ENCODE measurements at places on chromosomes 1 and 21.

GRCh38 chr1:96643519-96643918 is 78.1 kb upstream of the PTBP2 start:
- DNase-seq, result no peak

DNA sequence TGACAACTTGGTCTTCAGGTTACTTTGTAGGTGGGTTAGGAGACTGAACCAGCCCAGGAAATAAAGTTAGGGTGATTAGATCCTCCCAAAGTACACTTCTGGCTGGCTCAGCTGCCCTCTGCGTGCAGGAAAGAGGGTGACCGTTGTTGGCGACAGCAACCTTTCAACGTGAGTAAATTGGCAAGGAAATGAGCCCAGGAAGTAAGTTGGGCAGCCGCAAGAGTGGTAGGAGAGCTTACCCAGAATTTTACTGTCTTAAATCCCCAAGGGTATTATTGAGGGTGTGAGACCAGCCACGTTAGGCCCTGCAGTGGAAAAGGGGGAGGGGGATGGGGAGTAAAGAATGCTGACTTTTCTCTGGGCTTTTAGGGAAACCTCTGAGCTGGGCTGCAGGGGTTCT is 1.6 kb downstream of the TENT5C start:
- no peak for DNase-seq

- DNase-seq, result no peak
Observed at GRCh38 chr1:157523774-157524493, 28.4 kb downstream of the FCRL5 start.

DNA sequence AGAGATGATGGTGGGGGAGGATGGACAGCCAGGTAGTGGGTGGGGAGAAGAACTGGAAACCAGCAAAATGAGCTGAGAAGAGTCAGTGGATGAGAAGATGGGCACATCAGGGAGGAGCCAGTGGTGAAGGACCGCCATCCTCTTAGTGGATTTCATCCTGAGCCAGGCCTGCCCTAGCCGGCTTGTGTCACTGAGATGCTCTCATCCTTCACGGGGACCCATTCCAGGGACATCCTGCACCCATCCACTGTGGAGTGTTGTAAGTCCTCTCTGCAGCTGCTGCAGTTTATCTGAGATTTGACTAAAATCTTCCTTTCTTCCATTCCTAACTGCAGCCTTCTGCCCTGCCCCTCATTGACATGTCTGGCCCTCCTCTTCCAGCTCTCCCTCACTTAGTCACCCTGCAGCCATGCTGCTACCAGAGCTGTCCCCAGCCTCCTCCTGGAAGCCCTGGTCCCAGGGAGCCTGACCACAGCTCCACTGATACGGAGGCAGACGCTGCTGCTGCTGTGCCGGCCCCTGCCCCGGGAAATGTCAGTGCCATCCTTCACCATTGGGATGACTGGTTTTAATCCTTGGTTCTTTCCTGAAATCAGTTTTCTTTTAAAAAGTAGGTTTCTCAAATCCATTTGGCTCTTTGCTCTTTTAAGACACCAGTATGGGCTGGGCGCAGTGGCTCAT is 33.2 kb downstream of the STUM start:
- no peak for DNase-seq

DNA sequence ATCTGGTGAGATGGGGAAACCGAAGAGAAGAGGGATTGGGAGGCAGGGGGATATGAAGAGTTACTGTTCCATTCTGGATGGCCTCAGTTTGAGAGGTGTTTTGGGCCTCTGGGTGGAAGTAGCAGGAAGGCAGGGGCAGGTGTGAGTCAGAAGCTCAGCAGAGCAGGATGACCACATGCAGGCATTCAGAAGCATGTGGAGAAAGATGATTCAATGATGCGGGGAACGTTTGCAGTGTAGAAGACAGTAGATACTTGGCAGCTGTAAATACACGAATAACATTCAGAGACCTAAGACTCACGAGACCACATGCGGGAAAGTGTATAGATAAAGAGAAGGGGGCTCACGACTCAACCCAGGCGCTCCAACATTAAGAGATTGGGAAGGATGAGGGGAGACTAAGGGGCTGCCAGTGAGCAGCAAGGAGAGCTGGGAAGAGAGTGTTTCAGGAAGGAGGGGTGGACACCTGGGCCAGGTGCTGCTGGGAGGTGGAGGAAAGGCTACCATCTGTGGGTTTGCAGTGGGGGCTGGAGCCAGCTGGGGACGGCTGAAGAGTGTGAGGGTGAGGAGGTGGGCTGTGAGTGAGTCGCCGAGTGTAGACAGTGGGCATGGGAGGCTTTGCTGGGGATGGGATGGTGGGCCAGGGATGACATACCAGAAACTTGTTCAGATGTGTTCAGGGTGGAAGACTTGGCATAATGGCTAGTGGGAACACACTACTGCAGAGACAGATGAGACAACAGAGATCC is 5.8 kb upstream of the EPS8L3 start:
- DNase-seq, result no peak

GRCh38 chr1:63255153-63255552 is 67.2 kb upstream of the FOXD3 start:
- no peak for DNase-seq

DNA sequence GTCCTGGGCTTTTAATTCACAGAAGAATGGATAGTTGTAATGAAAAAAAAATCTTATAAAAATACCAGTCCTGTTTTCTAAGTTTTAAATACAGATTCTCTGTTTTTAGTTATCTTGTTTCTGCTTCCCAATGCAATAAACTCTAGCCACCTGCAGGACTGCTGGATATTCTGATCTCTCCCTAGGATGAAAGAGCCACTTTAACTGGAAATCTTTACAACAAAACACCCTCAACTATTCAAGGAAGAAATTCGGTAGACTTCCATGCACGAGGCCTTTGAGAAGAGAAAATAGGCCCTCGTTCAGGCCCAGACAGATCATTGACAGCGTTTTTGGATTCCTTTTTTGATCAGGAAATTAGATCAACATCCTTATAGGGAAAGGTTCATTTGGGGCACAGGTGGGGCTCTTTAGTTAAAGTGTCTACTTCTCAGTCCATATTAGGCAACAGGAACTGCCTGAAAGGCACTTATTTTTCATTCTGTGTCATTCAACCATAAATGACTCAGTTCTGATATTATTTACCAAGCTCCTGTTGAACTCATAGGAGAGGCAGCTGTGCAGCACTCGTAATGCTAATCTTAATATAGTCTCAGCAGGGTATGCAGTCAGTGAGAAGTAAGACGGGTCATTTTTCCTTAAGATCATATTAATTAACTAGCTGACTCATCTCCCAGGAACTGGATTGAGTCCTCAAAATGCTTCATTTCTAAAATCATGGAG is 71.1 kb upstream of the ERRFI1 start:
- DNase-seq, result no peak

DNA sequence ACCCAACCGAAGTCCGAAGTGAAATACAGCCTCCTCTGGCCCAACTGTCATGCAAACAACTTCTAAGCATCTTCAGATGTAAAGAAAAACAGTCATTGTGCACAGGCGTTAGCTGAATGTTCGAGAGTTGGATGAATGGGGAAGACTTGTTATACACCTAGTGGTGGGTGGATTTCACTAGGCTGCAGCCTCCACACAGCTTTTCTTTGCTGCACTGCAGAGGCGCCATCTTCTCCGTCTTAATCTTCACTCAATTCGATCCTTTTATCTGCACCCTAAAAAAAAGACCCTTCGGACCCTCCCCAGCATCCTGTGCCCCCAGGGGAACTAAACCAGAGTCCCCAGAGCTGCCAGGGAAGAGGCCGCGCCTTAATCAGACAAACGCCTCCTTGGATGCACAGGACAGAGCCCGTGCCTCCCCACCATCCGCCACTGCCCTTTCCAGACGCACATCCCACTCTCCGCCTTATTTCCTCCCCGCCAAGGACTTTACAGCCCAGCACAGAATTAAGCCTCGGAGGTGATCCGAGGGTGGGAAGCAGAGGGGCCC is 1.4 kb downstream of the APP start:
- no peak for DNase-seq

DNA sequence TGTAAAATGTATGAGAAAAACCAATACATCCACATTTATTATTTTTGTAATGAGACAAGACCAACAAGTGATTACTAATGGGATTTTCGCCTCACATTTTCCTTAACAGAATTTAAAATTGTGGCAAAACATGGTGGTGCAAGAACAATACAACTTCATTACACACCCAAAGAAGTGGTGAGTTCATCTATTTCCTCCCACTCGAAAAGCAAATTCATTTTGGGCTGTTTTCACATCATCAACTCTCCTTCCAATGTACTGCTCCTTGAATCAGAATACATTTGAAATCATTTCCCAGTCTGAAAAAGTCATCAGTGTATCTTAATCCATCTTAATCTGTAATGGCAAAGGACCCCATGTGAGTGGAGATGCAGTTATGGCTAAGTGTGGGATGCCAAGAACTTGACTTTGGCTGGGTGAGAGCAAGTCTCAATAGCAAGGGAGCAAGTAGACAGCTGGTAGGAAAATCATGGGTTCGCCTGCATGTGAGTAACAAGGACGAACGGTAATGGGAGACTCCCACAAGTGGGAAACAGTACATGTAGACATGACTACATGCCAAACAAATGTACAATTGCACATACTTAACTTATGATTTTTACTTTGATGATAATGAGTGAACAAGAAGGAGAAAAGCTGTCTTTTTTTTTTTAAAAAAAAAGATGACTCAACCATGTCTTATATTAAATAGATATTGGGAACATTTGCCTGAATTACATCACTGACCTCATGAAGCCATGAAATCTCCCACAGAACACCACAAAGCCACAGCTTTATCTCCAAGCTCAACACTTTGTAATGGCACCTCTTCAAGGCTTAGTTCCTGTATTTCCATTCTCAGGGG is 46.0 kb downstream of the RUNX1 start:
- no peak for DNase-seq

- DNase-seq, result no peak
Observed at GRCh38 chr1:162946701-162947100, 85.7 kb upstream of the CCDC190 start.

GRCh38 chr1:113784104-113784779 is 25.0 kb upstream of the PHTF1 start:
- DNase-seq, result no peak

GRCh38 chr1:18926315-18927081 is 24.1 kb upstream of the ALDH4A1 start:
- DNase-seq, result peak; percentile 74

GRCh38 chr1:247415423-247416361 is at the start of gene NLRP3:
Gene NLRP3, plus strand, starts transcription at chr1:247416173. Its CDS starts 2,628 bp downstream, at chr1:247418801.
- no peak for DNase-seq

DNA sequence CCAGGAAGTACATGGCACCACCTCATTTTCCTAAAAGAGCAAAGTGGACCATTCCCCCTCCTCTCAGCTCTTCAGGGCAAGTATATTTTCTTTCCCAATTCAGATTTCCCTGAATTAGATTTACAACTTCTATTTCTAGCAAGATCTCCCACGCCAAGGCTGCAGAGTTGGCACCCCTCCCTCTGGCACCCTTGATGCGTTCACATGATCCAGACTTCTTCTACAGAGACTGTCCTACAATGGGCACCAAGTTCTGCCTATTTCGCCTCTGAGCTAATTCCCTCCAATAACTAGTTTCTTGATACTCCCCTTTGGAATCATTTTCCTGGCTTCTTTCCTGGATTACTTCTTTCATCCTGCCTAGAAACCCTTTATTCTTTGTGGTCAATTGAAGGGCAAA is 122.0 kb downstream of the CDC7 start:
- peak; percentile 35 for DNase-seq

DNA sequence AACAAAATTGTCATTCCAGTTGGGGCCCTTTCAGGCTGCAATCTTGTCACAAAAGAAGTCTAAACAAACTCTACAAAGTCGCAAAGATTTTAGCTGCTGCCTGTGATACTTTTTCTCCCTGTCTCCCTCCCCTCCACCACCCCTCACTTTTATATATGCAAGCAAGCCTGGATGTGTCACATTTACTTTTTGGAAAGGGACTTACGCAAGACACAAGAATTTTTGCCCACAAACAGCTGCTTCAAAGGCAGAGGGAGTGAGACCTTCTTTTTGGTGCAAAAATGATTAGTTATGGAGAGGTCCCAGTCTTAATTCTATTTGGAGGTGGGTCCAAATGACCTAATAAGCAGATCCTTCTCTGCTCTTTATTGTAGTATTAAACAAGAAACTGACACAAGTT is 22.9 kb upstream of the RALGPS2 start:
- no peak for DNase-seq

DNA sequence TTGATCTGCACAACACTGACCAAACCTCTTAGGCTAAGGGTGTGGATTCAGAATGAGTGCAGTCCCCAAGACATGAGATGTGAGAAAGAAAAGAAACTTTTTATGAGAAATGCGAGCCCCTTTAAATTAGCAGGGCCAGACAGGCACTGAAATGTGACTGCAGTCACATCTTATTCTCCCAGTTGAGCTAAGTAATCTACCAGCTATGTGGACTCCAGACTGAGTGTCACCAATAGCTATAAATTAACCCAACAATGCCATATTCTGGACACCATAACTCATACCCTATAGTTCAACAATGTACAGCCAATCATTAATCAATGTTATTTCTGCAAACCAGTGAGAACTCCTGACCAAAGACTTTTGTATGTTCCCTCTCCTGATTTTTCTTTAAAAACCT is 153.2 kb downstream of the COQ8A start:
- no peak for DNase-seq

GRCh38 chr1:25732821-25733220 is 67.2 kb upstream of the SELENON start:
- DNase-seq, result no peak

DNA sequence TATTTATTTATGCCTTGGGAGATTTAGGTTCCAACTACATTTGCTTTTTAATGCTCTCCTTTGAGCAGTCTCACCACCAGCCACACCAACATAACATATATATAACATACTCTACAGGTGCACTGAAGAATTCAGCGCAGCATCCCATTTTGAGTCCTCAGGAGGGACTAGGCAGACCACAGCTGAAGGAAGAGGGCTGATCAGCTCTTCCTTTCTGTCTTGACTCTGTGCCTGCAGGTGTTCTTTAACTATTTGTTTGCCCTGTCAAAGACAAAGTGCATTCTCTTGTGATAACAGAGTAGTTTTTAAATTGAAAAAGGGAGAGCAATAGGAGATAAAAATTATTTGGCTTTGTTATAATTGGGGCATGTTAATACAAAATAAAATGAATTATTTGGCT is 17.0 kb downstream of the HIPK1 start:
- no peak for DNase-seq

DNA sequence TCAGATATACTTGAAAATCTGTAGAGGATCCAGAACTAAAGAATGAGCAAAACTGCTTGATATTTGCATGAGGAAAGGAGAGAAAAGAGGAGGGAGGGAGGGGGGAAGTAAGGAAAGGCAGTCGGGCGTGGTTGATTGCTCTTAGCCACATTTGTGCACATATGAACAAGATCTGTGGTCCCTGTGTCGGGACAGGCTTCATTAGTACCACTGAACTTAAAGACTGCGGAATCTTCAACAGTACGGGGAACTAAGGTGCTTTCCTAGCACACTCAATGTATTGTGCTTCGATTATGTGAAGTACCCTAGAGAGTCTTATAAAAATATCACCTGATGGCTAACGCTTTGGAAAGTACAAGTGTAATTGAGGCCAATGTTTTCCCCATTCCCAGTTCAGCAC is 59.9 kb downstream of the ZBTB18 start:
- DNase-seq, result no peak

DNA sequence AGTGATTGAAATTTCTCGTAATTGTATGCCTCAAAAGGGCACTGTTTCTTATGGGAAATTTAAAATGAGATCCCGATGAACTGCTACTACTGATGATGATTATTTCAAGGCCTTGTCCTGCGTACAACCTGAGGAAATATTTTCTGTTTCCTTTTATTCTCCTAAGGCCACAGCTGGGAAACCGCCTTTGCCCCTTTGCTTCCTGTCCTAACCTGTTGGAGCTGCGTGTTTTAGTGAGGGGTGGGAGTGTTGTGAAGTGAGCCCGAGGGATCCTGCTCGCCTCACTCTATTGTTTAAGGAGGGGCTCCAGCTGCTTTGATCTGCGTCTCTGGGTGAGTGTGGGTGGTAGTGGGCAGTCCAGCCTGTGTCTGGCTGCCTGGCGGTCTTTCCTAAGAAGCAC is 14.4 kb downstream of the LAMC2 start:
- DNase-seq, result no peak

All from thoracic aorta (tissue), 2 donors.